ENCODE measurements at places on chromosomes 2 and 18.

DNA sequence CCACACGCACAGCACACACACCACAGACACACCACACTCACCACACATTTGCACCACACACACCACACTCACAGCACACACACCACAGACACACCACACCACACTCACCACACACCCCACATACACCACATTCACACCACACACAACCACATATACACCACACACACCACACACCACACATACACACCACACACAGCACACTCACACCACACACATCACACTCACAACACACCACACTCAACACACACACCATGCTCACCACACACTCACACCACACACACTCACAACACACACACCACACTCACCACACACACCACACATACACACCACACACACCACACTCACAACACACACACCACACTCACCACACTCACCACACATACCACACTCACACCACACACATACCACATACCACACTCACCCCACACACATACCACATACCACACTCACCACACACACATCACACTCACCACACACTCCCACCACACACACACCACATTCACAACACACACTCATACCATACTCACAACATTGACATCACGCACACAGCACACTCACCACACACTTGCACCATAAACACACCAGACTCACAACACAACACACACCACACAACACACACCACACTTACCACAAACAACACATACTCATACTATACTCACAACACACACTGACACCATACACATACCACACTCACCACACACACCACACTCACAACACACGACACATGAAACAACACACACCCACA lies 60.0 kb downstream of the SDC1 start:
- no peak for DNase-seq

DNA sequence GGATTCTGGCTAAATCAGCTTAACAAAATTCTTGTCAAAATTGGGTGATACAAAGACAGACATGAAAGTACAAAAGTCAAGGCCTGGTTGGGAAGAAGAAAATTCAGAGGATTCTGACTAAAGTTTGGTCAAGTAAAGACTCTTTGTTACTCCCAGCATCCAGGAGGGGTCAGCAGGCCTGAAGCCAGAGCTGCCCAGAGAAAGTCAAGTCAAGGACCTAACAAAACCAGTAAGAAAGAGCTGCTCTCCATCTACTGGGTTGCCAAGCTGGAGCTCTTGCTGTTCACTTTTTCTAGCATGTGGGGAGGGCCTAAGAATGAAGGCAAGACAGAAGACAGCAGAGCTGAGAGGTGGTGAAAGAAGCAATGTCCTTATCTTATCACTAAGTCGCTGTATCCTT lies 143.3 kb downstream of the C1D start:
- DNase-seq = no peak

- DNase-seq = no peak
Observed at GRCh38 chr2:3294493-3294892, 83.1 kb downstream of the EIPR1 start.

DNA sequence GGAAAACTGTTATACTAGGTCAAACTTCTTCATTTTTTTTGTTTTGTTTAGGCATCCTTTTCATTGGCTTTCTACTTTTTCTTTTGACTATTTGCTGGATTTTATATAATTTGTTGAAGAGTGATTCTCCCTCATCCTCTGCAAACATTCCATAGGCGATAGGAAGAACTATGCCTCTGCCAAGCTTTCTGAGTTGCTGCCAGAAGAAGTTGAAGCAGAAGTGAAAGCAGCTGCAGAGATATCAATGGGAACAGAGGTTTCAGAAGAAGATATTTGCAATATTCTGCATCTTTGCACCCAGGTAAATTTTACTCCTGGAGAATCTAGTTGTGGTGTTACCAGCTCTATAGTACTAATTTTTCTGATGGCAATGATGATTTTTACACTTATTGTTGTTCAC lies 25.4 kb downstream of the NOP58 start:
- no peak for DNase-seq

GRCh38 chr2:171412571-171413175 lies 21.1 kb downstream of the METTL8 start:
- no peak for DNase-seq

GRCh38 chr2:135742325-135742757 lies 686 bp downstream of the UBXN4 start:
- peak; percentile 52 for DNase-seq

DNA sequence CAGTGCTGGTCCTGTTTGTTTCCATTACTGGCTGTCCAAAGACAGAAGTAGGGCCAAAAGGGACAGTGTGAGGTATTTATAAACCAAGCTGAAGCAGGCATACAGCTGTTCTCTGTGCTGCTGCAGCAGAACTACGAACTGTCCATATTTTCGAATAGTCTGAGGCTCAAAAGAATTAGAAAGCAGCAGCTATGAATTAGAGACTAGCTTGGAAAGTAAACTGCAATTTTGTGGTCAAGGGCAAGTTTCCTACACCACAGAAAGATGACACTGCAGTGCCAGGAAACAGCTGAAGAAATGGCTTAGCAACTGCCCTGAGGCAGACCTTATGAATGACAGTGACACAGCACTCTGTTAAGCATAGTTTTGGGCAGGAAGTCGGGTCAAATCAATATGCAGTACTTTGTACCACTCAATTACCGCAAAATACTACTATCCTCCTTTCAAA lies 125.3 kb downstream of the TMEM131 start:
- DNase-seq = peak; percentile 67

GRCh38 chr2:146677280-146677679 lies 1167.5 kb upstream of the ACVR2A start:
- DNase-seq = no peak

DNA sequence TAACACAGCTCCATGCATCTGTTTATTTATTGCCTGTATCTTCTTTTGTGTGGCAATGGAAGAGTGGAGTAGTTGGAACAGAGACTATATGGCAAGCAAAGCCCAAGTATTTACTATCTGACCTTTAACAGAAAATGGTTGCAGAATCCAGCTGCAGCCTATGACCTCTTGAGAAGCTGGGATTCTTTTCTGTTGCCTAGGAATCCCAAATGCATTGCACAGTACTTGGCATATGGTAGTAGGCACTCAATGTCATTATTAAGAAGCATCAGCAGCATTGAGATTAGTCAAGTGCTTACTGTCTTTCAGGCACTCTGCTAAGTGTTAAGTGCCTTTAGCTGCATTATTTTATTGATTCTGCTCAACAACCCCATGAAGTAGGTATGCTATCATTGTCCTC lies 331.6 kb downstream of the CCDC85A start:
- no peak for DNase-seq

GRCh38 chr2:11342551-11343367 lies 1.7 kb downstream of the ROCK2 start:
- no peak for DNase-seq

GRCh38 chr2:133817680-133818566 lies 249.7 kb upstream of the NCKAP5 start:
- DNase-seq = peak; percentile 98

DNA sequence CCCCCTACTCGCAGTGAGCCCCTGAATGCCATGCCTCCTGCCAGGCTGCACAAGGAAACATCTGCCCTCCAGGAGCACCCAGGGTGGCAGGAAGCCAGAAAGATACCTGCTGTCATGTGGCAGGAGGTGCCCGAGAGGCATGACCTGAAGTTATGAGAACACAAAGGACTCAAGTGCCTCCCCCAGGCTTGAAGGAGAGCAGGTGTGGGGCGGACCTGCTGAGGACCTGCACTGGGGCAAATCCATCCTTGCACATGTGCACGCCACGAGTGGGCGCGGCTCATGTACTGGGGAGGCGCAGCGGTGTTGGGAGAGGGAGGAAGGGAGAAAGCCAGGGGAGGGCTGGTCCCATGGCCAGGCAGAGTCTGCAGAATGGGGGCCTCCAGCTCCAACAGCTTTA lies 26.9 kb downstream of the SDC1 start:
- DNase-seq = no peak

- no peak for DNase-seq
Observed at GRCh38 chr2:40027968-40028367, 248.9 kb upstream of the THUMPD2 start.

GRCh38 chr18:61173554-61173953 lies 159.7 kb upstream of the CDH20 start:
- DNase-seq = no peak

- DNase-seq = no peak
Observed at GRCh38 chr2:61785583-61785982, 68.3 kb downstream of the FAM161A start.

DNA sequence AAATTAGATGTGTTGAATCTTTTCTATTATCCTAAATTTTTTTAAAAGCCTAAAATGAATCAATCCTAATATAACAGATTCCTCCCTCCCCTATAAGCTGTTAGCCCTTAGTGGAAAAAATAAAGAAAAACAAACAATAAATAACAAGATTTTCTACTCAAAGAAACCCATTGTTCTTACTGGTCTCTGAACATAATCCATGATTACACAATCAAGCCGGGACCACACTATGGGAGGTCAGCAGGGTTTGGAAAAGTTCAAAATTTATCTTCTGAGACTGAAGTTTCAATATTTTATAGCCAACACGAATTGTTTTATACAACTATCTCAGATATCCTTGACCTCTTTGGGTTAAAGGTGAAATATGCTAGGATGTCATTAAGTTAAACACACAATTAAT lies 57.9 kb downstream of the DPP4 start:
- no peak for DNase-seq

DNA sequence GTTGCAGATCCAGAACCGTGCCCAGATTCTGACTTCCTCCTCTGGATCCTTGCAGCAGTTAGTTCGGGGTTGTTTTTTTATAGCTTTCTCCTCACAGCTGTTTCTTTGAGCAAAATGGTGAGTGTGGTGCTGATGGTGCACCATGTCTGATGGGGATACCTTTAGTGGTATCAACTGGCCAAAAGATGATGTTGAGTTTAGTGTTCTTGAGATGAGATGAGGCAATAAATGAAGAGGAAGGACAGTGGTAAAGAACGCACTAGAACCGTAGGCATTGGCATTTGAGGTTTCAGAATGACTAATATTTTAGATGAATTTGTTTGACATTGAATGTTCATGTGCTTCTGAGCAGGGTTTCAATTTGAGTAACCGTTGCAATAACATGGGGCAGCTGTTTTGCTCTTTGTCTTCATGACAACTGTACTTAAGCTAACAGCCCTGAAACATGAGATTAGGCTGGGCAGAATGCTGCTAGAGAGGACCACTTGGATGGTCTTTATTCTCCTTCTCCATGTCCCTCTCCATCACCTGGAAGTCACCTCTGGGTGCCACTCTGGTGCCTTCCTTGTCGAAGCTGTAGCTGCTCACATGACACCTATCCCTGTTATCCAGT lies 3.9 kb downstream of the CTLA4 start:
- DNase-seq = no peak

- no peak for DNase-seq
Observed at GRCh38 chr2:38966678-38967077, 77.0 kb downstream of the ARHGEF33 start.

DNA sequence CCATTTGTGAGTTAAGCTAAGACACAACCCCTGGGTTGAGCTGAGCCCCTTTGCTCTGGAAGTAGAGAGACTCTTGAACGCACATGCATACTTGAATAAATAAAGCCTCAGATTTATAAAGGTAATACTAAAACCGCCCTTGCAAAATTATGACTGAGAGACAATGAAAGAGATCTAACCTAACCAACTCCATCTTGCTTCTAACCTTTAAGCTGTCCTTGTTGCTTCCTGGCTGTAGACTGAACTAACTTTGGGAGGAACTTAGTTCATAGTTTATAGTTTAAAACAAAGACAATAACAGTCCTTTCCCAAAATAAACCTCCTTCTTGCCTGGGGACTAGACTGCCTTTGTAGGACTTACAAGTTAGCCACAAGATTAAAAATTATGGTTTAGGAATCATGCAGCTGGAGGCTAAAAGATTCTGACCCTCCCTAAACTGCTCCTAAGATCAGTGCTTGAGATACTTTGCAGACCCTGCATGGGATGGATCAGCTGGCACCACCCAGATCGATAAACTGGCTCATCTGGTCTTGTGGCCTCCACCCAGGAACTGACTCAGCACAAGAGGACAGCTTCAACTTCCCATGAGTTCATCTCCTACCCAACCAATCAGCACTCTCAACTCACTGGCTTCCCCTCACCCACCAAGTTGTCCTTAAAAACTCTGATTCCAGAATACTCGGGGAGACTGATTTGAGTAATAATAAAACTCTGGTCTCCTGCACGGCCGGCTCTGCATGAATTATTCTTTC lies 240.2 kb upstream of the SLC14A2 start:
- no peak for DNase-seq

- DNase-seq = no peak
Observed at GRCh38 chr2:230602562-230603230, 109.9 kb upstream of the CAB39 start.

DNA sequence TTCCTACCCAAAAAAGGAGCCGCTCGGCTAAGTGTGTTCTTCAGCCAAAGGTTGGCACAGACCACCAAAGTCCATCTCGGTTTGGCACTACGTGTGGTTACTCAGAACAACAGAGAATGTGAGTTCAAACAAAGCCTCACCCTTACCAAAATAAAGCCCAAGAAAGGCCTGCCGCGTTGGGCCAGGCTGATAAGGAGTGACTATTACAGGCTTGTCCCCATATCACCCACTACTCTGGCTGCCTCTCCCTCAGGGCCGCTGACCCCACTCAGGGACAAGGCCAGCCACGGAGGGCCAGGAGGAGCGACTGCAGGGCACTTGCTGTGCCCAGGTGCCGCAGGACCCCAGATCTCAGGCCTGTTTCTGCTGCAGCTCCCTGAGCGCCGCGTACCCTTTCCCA lies 13.8 kb downstream of the HS1BP3 start:
- DNase-seq = no peak

- no peak for DNase-seq
Observed at GRCh38 chr2:224941960-224942359, 100.3 kb downstream of the DOCK10 start.

DNA sequence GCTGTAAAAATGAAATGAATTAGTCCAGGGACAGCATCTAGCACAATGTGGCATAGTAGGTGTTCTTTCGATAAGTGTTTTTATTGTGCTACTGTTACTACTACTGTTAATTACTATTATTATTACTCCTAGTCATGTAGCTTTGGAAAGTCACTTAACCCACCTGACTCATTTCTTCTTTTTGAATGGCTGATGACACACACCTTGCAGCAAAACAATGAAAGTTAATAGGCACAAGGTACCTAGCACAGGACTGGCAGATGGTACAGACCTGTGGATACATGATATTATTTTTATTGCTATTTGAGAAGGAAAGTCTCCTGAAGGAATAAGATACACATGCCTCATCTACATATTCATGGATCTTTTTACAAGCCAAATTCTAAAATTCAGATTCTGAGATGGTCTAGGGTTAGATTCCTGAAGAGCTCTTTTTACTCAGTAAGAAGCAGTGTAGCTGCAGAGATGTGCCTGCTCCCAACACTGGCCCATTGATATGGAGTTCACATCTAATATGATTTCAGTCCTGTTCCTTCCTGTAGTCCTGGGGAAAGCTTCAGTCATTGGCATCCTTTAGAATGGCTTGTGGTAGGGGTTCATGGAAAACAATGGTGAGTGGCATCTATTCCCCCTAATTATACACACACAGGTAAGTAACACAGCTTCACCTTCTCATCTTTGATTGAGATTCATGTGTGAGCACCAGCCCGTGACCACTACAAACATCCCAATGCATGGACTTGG lies 7.9 kb upstream of the ERMN start:
- no peak for DNase-seq

Data from SW 1271 (cell line).